ENCODE measurements at places on chromosomes 4 and X.

- DNase-seq, result peak; percentile 35
Measured at GRCh38 chr4:99856166-99856565, 38.1 kb downstream of the LAMTOR3 start.

- DNase-seq, result no peak
Measured at GRCh38 chrX:44705817-44706551, 137.8 kb upstream of the DUSP21 start.

- no peak for DNase-seq
Measured at GRCh38 chr4:34271479-34272355, 1972.6 kb downstream of the ARAP2 start.

DNA sequence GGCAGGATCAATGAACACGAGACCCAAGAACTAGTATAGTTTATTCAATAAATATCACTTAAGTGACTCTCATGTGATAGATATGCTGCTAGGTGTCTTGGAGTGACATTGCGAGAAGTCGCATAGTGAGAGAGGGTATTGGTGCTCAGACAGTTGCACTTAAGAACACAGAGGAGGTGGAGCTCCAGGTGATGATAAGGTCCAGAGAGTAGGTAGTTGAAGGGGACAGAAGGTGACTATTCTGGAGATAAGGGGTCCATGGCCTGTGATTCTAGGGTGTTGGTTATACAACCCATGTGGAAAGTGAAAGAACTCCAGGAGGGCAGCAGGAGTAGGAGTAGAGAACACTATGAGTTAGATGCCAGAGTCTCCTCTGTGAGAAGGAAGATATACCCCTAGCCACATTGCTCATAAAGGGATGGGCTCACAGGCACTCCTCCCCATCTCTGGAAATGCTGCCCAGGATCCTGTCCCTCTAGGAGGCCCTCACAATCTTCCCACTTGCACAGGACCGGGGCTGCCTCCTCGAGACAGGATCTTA, 9.2 kb downstream of the MAGED1 start:
- no peak for DNase-seq

DNA sequence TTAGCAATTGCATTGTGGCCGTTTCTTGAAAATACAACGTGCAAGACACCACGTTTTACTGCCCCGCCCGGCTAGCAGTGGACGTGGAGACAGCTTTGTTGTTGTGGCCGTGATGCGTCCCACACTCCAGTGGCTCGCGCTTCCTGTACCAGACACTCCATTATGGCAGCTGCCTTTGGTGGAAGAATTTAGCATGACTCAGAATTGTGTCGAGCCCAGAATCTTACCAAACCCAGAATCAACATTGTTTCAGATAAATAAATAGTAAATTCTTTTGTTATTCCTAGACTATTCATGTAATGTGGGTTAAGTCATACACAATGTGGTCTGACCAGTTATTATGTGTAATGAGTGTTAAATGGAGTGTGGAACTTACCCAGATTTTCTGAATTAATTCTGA, 25.3 kb upstream of the S100P start:
- no peak for DNase-seq

- DNase-seq, result no peak
Measured at GRCh38 chr4:129014566-129015509, 78.5 kb downstream of the SCLT1 start.

GRCh38 chr4:117560329-117560728, 474.0 kb upstream of the NDST3 start:
- peak; percentile 21 for DNase-seq

- DNase-seq, result no peak
Measured at GRCh38 chr4:31261632-31262031, 541.5 kb downstream of the PCDH7 start.

- peak; percentile 31 for DNase-seq
Measured at GRCh38 chrX:119698845-119699244, 5.9 kb upstream of the SEPTIN6 start.

DNA sequence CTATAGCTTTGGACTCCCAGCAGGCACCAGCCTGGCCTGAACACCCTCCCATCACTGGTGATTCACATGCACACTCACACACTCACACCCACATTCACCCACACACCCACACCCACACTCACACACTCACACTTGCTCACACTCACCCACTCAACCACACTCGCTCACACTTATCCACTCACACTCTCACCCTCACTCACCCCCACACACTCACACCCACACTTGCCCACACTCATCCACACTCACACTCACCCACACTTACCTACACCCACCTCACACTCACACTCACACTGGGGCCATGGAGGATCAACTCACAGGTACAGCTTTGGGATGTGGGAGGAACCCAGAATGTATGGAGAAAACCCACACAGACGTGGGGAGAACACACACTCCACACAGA, 548.2 kb upstream of the FAT1 start:
- no peak for DNase-seq

DNA sequence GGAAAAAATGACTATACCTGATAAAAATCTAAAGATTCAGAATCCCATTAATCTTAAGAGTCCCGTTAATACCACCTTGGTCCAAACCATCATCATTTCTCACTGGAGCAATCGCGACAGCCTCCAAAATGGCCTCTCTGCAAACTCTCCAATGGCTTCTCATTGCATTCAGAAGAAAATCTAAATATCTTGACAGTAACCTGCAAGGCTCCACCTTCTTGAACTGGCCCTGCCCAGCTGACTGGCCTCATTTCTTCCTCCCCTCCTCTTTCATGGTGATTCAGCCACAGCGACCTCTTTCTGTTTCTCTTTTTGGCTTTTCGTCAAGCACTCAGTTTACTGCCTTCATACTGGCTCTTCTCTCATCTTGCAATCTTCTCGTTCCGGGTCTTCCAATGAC, 56.2 kb upstream of the GPRIN3 start:
- DNase-seq, result no peak

DNA sequence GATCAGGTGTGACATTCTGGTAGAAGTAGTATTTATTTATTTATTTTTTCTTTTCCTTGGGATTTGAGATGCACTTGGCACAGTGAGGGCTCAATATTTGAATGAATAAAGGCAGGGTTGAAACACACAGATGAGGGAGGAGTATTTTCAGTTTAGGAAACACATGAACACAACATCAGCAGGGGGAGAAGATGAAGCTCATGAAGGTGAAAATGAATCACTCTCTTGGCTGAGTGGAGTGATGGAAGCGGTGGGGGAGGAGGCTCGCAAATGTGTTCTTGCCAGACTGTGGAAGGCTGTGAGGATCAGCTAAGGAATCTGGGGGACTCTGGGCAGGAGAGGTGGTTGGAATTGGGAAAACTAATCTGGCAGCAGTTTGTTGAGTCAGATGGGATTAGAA, 55.3 kb downstream of the ARHGAP10 start:
- DNase-seq, result peak; percentile 36

DNA sequence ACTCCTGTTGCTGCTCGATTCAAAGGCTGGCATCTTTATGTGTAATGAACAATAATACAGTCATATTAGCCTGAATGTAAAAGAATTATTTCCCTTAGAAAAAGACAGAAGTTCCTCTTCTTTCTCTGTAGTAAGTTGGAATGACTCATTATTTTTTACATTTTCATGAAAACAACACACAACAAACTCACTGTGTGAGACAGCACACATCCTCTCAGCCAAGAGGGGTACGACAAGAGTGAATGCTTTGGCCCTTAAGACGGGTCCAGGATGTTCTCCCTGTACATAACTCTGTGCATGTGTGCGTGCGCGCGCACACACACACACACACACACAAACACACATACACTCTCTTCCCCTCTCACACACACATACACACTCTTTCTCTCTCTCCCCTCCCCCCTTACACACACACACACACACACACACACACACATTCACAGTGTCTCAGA, 72.8 kb downstream of the MANBA start:
- DNase-seq, result no peak

DNA sequence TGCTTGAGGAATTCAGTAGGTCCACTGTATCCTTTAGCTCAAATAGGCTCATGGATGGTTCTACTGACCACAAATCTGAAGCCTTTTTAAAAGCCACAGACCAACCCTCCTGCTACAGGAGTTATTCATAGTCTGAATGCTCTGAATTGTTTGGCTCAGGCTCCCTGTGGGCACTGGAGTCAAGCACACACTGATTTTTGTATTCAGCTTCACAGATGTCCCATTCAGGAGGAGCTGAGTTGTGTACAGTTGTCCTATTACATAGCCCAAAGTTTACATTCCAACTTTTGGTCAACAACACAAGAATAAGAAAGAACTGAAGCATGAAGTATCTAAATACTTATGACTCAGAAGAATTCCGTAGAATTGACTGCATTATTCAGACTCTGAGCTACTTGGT, 243.9 kb downstream of the UNC5C start:
- peak; percentile 79 for DNase-seq

GRCh38 chr4:67892253-67892652, 8.5 kb upstream of the TMPRSS11D start:
- DNase-seq, result no peak

DNA sequence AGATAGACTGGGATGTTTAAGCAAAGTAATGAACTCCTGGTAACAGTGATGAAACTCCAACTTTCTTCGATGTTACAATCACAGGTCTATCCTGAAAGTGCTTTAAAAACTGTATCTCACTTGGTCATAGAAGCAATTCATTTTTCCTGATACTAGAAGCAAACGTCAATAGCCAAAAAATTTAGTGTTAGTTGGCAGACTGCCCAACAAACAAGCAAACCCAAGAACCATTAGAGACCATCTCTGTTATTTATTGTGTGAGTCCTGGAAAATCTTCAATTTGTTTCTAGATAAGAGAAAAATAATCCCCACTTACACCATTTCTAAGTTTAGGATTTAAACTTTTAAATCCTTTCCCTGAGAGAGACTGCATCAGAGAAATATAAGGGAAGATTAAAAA, 553.9 kb downstream of the INPP4B start:
- DNase-seq, result no peak

GRCh38 chr4:61342061-61342460, 141.9 kb downstream of the ADGRL3 start:
- DNase-seq, result no peak

GRCh38 chrX:9433596-9433995, 31.3 kb upstream of the TBL1X start:
- DNase-seq, result no peak

DNA sequence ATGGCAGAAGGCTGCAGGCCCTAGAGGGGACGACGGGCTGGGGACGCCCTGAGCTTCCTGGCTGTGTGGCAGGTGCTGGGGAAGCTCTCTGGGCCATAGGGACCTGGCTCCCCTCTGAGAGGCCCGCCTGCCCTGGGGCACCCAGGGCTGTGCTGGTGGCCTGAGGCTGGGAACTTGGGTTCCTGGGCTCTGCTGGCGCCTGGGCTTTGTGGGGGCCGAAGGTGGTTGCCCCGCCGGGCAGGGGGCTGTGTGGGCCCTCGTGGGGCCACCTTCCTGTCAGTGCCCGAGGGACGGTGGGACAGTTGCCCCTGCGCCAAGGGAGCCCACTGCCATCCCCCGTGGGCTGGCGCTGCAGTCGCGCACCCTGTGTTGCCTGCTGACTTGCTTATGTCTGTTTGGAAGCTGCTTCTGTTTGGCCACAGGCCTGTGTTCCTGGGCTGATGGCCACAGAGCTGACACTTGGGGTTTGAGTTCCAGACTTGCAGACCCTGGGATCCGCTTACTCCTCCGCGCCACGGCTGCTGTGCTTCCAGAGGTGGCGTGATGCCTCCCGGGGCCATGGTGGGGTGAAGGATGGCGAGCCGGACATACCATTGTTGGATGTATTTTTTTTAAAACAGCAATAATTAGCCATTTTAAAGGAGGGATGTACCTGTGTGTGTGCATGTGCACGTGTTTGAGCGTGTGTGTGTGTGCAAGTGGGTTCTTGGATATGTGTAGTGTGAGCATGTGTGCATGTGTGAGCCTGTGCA, 8.5 kb downstream of the NAT8L start:
- no peak for DNase-seq

GRCh38 chrX:17828171-17828570, 32.9 kb downstream of the RAI2 start:
- peak; percentile 14 for DNase-seq

- no peak for DNase-seq
Measured at GRCh38 chr4:139789096-139789654, 123.6 kb downstream of the MGST2 start.

- no peak for DNase-seq
Measured at GRCh38 chr4:5958199-5958735, 60.0 kb downstream of the C4orf50 start.

DNA sequence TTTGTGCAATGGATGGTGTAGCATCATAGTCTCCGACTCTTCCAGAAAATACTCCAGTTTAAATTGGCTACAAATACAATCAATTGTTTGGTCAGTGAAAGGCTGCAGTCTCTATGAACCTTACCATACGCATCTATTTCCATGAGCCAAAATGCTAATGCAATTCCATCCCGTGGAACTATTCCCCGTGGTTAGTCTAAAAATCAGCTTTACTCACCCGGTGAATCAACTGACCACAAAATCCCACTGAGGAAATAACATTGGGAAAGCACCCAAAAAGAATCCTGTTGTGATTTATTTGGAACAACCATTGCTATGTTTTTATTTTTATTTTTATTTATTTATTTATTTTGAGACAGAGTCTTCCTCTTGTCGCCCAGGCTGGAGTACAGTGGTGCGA, 87.1 kb downstream of the DHX15 start:
- DNase-seq, result no peak

DNA sequence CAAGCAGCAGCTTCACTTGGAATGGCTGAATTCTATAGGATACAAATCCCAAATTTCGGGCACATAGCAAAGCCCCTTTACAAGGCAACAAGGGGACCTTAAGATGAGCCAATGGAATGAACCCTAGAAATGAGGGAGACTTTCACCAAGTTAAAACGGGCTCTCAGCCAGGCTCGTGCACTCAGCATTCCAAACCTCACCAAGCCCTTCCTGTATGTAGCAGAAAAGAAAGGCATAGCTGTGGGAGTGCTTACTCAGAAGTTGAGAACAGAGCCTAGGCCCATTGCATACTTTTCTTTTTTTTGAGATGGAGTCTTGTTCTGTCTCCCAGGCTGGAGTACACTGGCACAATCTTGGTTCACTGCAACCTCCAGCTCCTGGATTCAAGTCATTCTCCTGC, 10.8 kb upstream of the HERC5 start:
- no peak for DNase-seq

GRCh38 chrX:70141373-70141772, 8.1 kb downstream of the IGBP1 start:
- no peak for DNase-seq

DNA sequence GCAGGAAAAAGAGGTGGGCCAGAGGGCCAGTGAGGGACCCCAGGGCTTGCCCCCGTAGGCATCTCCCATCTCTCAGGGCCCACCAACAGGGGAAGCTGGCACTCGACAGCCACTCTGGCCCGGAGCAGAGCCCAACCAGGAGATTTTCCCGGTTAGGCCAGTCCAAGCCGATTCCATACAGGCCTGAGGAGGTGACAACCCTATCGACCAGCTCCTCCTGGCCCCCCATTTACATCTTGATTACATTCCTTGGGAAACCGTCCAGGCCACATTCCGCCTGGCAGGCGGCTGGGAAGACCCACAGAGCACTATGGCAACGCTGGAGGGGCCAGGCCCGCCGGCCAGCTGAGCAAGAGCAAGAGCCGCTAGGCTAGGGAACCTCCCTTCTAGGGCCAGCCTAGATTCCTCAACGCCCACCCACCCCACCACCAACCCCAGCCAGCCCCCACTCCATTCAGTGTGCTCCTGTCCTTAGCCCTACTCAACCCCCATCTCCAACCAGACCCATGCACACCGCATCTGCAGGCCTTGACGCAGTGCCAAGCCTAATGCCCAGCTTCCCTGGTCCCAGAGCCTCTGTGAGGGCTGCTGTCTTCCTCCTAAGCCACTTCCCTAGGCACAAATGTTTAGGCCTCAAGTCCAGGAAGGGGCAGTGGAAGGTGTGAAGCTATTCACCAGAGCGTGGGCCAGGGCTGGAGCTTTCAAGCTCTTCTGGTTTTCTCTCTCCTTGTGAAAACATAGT, 161.2 kb downstream of the EFNB1 start:
- no peak for DNase-seq

- no peak for DNase-seq
Measured at GRCh38 chr4:173450281-173450680, 51.4 kb upstream of the SCRG1 start.

Data from Ammon's horn (tissue), 1 donor.